GM23248 (cell line): ENCODE measurements at places on chromosomes 16 and 17. TPM values are rescaled to one million over a fixed set of nuclear protein-coding genes. Genes with fewer than 3 reads are reported as not detected.

The GLG1 gene
- total RNA-seq = 129 and 136 TPM in 2 replicates

The ZNF646 gene
- 10.6 and 12.8 TPM in 2 replicates for total RNA-seq

The PRKCB gene
- total RNA-seq = not detected in 2 replicates

The ATAD5 gene
- total RNA-seq = 0.89 and 1.1 TPM in 2 replicates

The SYT17 gene
- total RNA-seq = not detected in 2 replicates

The CLEC16A gene
- total RNA-seq = 12.9 and 21.4 TPM in 2 replicates

The KRTAP16-1 gene
- total RNA-seq = not detected in 2 replicates

The SLC52A1 gene
- 0.22 TPM in 1 of 2 replicates, not detected in the other for total RNA-seq

The CDH3 gene
- under 0.01 TPM in 1 of 2 replicates, not detected in the other for total RNA-seq

The MYO18A gene
- total RNA-seq = 30.5 and 33.9 TPM in 2 replicates

The TNP2 gene
- total RNA-seq = not detected in 2 replicates

The HAP1 gene
- total RNA-seq = not detected in 2 replicates

The KRTAP1-5 gene
- total RNA-seq = 49.2 and 64.1 TPM in 2 replicates

The SLC12A3 gene
- total RNA-seq = not detected in 2 replicates

The BAIAP2 gene
- 30.6 and 31.7 TPM in 2 replicates for total RNA-seq

The METTL2A gene
- 13.2 and 22.4 TPM in 2 replicates for total RNA-seq

The PRSS27 gene
- 0.76 TPM in 1 of 2 replicates, not detected in the other for total RNA-seq

The SPN gene
- not detected in 2 replicates for total RNA-seq

The TBC1D3K gene
- not detected in 2 replicates for total RNA-seq

The ARL5C gene
- total RNA-seq = not detected in 2 replicates

The TMEM100 gene
- total RNA-seq = 0.76 TPM in 1 of 2 replicates, not detected in the other

The RNF227 gene
- total RNA-seq = 4.3 and 15.3 TPM in 2 replicates

The CNTNAP4 gene
- total RNA-seq = not detected in 2 replicates

The NUPR1 gene
- 22.3 and 54.8 TPM in 2 replicates for total RNA-seq

The GPR142 gene
- total RNA-seq = not detected in 2 replicates

The DPEP3 gene
- not detected in 2 replicates for total RNA-seq

The FBXW10B gene
- total RNA-seq = not detected in 2 replicates

The IL4R gene
- total RNA-seq = 17.7 and 18.5 TPM in 2 replicates

The ACSM2A gene
- total RNA-seq = not detected in 2 replicates

The EFCAB5 gene
- not detected in 2 replicates for total RNA-seq

The RAC3 gene
- total RNA-seq = 5.4 and 7.9 TPM in 2 replicates

The KDM6B gene
- total RNA-seq = 0.76 and 1.3 TPM in 2 replicates

The KRT27 gene
- not detected in 2 replicates for total RNA-seq

The NPIPB6 gene
- 0.32 TPM in 1 of 2 replicates, not detected in the other for total RNA-seq

The EVPLL gene
- not detected in 2 replicates for total RNA-seq

The PPY gene
- total RNA-seq = not detected in 2 replicates

The TNS4 gene
- not detected in 2 replicates for total RNA-seq

The MAPK7 gene
- 11.3 and 21.2 TPM in 2 replicates for total RNA-seq

The SPNS1 gene
- 44.3 and 48.4 TPM in 2 replicates for total RNA-seq

The GNG13 gene
- total RNA-seq = not detected in 2 replicates

The TEPSIN gene
- total RNA-seq = 16.1 and 24.4 TPM in 2 replicates

The CFAP52 gene
- total RNA-seq = not detected in 2 replicates
